Stimulated activated CD4-positive, alpha-beta T cell treated with anti-CD3 and anti-CD28 coated beads, Interleukin-1b, Interleukin-23, amount 100 ng/mL, for 24 hours (primary cell): ENCODE measurements at places on chromosomes 12 and 14.

DNA sequence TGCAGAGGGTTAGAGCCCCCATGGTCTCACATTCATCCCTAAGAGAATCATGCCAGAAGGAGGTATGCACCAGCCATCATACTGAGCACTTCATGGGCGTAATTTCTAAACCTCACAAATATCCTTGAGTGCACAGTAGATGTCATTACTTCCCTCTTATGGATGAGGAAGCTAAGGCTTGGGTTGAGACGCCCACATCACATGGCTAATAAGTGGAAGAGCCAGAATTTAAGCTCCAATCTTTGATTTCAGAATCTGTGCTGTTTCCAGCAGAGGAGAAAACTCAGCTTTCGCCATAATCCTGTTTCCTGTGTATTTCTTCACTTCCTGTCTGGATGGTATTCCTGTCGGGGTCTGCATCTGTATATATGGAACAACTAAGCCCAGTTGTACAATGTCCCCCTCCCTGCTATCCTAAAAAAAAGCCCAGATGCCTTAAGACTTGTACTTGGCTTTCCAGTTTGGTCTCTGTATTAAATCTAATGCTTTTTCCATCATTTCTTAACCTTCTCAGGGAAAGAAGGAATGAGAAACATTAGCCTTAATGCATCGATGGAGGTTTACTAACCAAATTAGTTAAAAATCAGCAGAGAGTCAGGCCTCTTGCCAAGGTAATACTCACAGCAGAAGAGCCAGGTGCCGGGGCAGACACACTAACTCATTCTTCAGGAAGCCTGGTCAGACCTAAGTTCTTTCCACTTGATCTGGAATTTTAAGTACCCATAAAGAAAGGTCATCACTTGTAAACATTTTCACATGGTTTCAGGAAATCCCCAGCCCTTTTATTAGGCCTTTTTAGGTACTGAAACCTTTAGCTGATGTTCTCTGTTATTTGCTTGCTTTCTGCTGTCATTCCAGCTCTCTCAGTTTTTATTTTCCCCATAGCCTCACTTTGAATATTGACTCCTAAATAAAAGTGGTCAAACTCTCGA is 5.3 kb downstream of the ISCU start:
- no peak for DNase-seq

DNA sequence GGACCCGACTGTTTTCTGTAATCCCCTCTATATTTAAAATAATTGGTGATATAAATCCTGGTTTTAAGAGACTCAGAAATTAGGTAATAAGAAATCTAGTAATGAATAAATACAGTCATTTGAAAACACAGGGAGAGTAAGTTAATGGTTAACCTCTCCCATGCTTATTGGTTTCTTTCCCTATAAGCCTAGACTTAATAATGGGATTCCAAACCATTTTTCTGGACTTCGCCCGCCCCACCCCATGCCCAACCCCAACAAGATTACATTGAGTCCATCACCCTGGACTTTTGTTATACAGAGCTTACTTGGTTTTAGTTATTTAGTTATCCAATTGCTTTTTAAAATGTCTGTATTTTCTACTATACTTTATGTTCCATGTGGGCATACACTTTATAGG is 98.7 kb downstream of the WIF1 start:
- DNase-seq, result no peak

- DNase-seq, result no peak
Observed at GRCh38 chr14:21486640-21487087, 9.7 kb downstream of the TOX4 start.

DNA sequence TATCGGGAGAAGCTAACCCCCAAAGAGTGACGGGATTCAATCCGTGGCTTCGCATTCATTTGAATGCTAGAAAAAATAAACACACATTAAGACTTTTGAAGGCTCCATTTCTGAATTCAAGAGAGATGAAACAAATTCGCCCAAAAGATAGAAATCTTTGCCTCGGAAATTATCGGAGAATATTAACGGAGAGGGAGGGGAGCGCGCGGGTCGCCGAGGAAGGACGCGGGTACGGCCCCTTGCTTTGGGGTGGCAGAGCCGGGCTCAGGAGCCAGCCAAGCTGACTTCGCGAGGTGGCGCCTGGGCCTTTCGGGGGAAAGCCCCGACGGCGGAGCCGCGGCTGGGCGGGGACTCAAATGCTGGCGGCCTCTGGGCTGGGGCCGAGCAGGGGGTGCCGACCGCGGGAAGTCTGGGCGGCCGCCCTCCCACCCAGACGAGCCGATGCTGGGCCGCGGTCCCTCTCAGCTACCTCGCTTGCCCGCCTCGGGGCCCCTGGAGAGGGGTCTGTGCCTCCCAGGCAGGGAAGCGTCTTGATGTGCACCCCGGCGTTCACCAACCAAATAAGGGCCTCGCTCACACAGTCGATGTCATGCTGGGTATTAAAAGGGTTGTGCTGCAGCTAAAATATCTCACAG is 14.7 kb downstream of the NKX2-1 start:
- DNase-seq, result no peak

- DNase-seq, result no peak
Observed at GRCh38 chr12:65603438-65604351, 220.6 kb upstream of the HMGA2 start.

DNA sequence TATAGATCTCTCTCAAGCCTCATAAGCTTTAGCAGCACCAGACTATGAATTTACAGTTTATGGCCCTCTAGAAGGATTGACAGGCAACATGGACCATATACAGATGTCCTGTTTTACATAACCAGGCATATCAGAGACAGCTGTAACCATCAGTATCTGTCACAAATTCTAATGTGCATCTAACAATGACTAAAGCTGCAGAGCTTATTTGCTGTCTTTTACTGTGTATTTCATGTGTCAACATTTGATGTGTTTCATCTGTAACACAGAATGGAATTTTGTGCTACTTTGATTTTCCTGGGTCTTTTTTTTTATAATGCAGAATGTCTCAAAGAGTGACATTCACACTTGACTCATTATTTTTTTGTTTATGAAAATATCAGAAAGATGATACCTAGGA is 348.3 kb downstream of the SLC16A7 start:
- DNase-seq, result no peak

GRCh38 chr12:29346769-29347421 is 34.1 kb downstream of the ERGIC2 start:
- DNase-seq, result no peak

- no peak for DNase-seq
Observed at GRCh38 chr12:65649126-65649525, 175.2 kb upstream of the HMGA2 start.

DNA sequence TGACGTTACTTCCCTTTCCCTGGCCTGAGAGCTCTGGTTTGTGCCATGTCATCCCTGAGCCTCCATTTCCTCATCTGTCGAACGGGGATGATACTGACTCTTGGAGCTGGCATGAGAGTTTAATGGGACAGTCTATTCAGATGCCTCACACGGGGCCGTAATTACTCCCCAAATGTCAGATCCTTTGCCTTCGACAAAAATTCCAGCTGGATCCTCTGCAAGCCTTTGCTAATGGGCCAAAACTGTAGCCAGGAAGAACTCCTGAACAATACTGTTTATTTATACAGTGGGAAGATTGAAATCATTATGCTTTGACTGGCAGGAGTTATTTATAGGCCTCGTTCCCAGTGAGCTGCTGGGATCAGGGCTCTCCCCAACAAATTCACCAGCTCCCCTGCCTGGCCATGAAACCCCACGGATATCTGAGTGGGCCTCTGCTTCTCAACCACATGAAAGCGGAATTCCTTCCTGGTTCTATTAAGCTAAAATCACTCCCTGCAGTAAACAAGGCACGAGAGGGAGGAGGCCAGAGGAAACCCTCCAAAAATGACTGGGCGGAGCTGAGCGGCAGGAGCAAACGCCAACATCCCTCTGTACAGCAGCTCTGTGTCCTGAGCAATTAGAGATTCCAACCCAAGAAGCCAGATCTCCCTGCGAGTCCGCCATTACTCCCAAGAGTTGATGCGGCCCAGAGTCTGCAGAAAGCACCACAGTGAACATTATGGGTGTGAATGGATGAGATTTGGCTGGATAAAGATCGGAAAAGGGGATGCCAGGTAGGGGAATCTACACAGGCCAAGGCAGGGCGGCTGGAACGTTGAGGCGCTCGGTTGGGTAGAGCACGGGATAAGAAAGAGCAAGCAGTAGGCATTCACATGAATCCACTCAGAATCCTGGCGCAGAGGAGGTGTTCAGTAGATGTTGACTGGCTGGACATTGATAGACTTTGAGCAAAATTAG is 326.1 kb downstream of the BCL11B start:
- no peak for DNase-seq

GRCh38 chr12:120093592-120094355 is 22.8 kb downstream of the RAB35 start:
- no peak for DNase-seq

GRCh38 chr14:51873221-51873893 is 12.9 kb downstream of the GNG2 start:
- no peak for DNase-seq

GRCh38 chr12:70853326-70853725 is 67.2 kb downstream of the PTPRR start:
- DNase-seq, result no peak

- no peak for DNase-seq
Observed at GRCh38 chr14:87321548-87321947, 671.4 kb downstream of the GALC start.

- DNase-seq, result no peak
Observed at GRCh38 chr12:56591126-56591525, 39.0 kb downstream of the BAZ2A start.

GRCh38 chr14:33404054-33404453 is 465.4 kb downstream of the NPAS3 start:
- DNase-seq, result no peak
